ENCODE measurements at places on chromosomes 3 and 15.

DNA sequence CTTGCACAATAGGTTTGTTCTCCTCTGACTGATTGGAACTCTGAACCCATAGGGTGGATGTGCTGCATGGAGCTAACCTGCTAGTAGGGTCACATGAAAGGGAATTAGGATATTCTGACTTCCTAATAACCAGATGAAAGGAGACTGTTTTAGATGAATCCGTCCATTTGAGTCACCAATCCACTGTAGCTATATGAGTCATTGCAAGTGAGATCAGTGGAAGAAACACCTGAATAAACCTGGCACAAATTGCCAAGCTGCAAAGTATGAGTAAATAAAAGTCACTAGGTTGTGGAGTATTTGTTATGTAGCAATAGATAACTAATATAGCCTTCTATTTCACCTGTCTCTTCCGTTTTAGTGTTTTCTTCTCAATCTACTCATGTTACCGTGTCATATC is 584.4 kb downstream of the PDCD6IP start:
- DNase-seq = peak; percentile 83

DNA sequence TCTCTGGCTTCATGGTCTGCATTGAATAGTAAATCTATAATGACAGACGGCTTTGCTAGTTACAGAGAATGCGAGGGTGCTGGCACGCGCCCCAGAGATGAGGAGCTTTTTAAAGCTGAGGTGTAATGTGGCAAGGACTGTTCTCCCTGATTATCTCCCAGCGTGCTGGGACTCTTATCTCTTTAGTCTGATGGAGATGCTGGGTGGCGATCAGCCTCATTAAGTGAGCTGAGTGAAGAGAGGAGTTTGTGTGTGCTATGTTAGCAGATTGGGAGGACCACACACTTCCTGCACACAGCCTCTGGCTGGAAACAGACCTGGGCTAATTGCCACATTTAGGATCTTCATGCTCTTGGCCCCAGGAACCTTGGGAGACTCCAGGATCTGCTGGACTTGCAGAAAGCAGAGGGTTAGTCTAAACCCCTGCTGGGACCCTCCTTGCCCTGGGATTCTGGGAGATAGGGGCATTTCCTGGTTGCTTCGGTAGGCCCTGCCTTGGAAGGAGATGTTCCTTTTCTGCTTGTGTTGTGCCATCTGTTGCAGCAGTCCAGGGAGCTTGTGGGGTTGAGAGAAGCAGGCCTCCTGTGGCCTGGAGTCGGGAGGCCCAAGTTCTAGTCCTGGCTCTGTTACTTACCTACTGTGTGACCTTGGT is 15.0 kb downstream of the PDIA5 start:
- DNase-seq = no peak

GRCh38 chr15:59278120-59278519 is 71.5 kb downstream of the LDHAL6B start:
- no peak for DNase-seq

DNA sequence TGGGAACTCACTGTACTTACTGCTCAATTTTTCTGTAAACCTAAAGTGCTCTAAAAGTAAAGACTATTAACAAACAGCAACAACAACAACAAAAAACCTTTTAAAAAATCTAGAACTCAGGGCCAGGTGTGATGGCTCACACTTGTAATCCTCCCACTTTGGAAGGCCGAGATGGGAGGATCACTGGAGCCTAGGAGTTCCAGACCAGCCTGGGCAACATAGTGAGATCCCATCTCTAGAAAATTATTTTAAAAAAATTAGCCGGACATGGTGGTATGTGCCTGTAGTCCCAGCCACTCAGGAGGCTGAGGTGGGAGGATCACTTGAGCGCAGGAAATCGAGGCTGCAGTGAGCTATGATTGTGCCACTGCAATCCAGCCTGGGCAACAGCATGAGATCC is 161.8 kb downstream of the NUP210 start:
- no peak for DNase-seq

DNA sequence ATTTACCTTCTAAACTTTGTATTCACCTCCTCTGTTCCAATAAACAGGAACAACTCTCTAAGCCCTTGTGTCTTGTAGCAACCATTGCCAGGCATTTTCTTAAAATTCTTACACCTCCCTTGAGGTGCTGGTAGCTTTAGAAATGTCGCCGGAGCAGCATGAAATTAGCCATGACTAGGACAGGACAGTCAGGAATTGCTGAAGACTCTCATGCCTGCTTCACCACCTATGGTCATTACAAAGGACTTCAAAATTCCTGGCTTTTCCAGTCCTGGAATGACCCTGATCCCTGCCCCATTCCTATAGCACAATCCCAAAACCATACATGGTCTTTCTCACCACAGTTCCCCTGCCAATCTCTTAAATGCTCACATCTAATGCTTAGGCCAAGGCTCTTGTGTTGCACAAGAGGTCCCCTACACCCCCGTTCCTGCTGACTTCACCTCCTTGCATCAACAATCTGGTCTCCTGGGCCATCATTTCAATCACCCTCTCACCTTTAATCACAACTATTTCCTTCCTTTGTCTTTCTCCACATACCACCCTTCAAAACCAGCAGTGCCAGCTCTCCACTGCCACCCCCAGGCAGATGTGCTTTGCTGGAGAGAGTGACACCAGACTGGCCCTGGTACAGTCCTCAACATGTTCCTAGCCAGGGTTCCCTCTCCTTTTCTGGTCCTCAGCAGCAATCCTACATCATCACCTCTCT is 113.2 kb upstream of the TJP1 start:
- peak; percentile 31 for DNase-seq

- no peak for DNase-seq
These were observed 122.7 kb downstream of the NTRK3 start for GRCh38 chr15:88133795-88134194.

DNA sequence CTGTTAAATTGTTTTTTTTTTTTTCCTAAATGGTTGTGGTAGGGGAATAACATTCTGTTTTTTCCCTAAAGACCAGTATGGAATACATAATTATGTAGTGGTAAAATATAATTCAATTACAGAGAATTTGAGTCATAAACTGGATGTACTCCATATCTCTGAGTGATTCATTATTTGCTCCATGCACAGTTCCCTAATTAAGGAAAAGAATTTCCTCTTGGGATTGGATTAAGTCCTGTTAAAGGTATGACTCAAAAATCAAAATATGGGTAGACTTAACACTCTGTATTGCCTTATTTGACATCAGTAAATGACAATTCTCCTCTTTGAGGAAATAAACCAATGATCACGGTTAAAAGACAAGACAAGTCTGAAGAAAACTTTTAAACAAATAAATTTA is 78.0 kb upstream of the KCNH8 start:
- peak; percentile 77 for DNase-seq

GRCh38 chr3:102748646-102749045 is 313.8 kb downstream of the ZPLD1 start:
- DNase-seq = no peak

- DNase-seq = no peak
These were observed 575 bp downstream of the LEO1 start for GRCh38 chr15:51971032-51971374.

Data from bronchial epithelial cell (primary cell).